BJ (cell line): ENCODE measurements at places on chromosomes 3 and 15.
A peak's percentile ranks its signal among the peaks of the same experiment; 100 is the strongest.

- no peak for DNase-seq
Measured at GRCh38 chr3:78751266-78751665, 1016.5 kb downstream of the ROBO1 start.

DNA sequence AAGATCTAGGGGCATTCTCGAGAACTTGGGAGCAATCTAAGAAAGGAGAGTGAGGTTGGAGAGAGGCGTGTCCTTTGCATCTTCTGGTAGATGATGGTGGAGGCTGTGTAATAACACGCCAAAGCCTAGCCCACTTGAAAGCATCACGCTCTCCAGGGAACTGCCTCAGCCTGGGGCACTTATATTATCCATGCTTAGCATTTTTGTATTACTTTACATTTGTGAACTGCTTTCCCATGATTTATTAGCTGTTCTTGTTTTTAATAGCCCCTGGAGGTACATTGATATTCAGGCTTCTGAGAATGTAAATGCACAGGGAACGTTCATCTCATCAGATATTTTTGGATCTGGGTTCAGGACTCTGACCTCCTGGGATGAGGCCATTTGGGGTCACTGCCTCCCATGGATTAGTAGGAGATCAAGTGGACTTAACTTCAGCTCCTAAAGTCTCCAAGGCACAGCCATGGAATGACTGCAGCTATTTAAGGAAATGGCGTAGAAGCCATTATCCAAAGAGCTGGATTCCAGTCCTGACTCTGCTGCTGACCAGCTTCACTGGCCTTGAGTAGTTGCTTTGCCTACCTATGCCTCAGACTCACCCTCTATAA lies 124.9 kb downstream of the LPP start:
- no peak for DNase-seq

- DNase-seq, result no peak
Measured at GRCh38 chr3:115512565-115513415, 110.5 kb upstream of the GAP43 start.

DNA sequence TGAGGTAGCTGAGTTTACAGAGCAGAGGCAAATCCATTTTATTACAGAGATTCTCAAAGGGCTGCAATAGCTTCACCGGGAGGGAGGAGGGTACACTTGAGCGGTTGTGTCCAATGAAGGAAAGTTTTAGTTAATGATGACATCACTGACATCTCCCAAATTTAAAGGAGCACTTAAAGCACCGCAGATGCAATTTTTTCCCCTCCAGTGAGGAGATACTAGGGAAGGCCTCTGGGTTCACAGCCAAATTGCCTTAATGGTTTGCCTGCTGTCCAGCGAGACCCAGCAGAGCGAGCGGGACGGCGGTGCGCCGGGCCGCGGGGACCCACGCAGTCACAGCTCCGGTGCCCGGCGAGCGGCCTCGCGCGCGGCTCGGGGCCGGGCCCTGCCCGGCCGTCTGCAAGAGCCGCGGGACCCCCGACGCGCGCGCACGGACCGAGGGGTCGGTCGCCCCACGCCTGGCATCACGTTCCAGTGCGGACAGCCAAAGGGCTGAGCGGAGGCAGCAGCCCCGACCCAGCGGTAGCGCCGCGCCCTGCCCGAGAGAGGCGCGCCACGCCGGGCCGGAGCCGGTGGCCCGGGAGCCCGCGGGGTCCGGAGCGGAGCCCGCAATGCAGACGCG lies 160.5 kb upstream of the CHRNA7 start:
- no peak for DNase-seq

- no peak for DNase-seq
Measured at GRCh38 chr3:184586851-184587250, 25.3 kb downstream of the EPHB3 start.

GRCh38 chr15:91956026-91956723 lies 102.7 kb downstream of the SLCO3A1 start:
- peak; percentile 62 for DNase-seq

DNA sequence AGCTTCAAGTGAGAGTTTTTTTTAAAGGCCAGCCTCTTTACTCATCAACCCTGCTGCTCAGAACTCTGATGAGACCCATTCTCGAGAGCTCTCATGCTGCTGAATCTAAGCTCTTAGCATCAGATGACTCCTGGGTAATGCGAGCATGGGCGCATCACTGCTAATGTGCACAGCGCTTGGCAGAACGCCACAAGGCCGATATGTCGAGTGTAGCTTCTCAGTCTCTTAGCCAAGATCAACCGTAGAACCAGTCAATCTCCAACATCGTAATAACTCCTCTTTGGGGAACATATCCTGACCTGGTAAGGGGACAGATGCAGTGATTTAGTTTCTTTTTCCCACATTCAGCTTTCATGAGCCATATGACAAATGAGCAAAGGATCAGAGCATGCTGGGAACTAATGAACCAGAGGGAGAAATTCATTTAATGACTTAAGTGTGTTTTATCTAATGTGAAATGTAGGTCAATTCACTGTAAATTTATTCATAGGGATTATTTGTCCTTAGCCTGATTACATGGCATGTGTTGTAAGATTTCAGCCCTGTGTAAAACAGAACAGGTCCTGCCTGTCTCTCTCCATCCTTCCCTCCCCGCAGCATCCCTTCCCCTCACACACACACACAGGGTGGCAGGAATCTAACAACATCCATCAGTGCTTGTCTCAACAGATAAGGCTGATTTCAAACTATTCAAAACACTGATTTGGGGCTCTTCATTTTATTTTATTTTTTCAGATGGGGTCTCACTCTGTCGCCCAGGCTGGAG lies 195.4 kb upstream of the C2CD4B start:
- DNase-seq, result no peak

DNA sequence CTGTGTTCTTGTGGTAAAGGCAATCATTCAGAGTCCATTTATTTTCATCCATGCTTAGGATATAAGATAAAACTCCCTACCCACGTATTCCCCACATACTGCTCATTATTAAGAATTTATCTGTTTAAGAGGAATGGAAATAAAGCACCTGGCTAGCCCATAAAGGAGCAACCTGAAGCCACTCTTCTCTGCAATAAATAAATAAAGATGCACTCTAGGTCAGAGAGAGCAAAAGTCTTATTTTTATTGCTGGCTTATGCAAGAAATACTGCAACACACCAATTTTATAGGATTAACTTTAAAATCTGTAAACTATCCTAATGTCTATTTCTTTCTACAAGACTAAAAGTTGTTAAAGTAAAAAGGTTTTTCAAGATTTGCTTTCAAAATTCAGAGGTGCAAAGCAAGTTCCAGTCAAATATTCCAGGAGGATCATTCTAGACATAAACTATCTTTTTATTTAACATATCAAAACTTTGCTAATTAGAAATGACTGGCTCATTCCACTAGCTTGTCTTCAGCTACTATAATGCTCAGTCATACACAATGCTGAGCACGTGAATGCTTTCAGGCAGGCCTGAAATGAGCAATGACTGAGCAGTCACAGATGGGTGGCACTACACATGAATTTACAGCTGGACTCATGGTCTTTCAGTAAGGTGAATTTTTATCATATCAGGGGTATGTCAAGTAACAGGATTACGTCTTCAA lies 7.1 kb downstream of the TJP1 start:
- no peak for DNase-seq

GRCh38 chr15:95709959-95710695 lies 620.4 kb upstream of the NR2F2 start:
- DNase-seq, result no peak

DNA sequence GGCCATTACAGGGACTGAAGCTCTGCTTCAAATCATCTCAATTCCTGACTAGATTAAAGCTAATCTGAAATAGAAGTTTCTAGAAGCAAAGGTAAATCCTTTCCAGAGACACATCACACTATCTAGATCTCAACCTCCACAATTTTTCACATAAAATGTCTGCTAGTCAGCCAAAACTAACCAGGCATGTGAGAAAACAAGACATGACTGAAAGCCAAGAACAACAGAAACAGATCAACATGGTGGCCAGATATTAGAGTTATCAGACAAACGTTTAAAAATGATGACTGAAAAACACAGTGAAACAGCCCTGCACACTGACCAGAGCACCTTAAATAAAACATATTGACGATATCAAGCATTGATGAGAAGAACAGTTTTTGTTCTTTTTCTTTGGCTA lies 59.1 kb downstream of the SUMF1 start:
- DNase-seq, result no peak

DNA sequence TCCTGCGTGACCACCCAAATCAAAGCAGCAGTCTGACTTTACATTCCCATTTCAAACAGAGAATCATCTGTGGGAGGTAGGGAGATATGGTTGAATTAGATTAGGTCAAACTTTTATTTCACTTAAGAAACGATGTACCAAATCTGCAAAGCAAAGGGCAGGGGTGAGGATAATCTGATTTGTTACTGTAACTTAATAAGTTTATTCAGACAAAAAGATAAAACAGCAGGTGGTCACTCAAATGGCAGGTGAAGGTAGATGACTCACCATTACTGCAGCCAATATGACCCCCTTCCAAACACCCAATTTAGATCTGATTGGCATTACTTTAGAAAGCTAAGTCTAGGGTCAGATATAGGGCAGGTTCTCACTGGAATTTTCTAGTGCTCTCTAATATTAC lies 651.0 kb upstream of the NAALADL2 start:
- DNase-seq, result no peak

DNA sequence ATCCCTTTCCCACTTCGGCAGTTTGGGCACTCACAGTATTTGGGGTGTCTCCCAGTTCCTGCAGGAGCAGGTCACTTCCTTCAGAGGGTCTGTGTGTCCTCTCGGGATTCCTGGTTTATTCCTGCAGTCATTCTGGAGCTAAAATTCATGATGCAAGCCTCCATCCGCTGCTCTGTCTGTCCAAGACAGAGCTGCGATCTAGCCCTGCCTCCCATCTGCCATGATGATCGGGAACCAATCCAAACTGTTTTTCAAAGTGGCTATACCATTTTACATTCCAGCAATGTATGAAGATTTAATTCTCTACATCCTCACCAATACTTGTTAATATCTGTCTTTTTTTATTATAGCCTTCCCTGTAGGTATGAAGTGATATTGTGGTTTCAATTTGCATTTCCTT lies 273.0 kb downstream of the EPHB1 start:
- DNase-seq, result no peak

- no peak for DNase-seq
Measured at GRCh38 chr3:71906976-71907375, 122.0 kb upstream of the PROK2 start.

DNA sequence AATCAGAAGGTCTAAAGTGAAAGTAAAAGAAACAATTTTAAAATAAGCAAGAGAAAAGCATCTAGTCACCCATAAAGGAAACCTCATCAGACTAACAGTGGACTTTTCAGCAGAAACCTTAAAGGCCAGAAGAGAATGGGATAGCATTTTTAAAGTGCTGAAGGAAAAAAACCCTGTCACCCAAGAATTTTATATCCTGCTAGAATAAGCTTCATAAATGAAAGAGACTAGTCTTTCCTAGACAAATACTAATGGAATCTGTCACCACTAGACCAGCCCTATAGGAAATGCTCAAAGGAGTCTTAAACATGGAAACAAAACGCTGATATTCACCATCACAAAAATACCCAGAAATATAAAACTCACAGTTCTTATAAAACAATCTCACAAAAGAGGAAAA lies 46.9 kb downstream of the TAMM41 start:
- no peak for DNase-seq

GRCh38 chr3:196604548-196604947 lies 34.9 kb upstream of the NRROS start:
- no peak for DNase-seq

DNA sequence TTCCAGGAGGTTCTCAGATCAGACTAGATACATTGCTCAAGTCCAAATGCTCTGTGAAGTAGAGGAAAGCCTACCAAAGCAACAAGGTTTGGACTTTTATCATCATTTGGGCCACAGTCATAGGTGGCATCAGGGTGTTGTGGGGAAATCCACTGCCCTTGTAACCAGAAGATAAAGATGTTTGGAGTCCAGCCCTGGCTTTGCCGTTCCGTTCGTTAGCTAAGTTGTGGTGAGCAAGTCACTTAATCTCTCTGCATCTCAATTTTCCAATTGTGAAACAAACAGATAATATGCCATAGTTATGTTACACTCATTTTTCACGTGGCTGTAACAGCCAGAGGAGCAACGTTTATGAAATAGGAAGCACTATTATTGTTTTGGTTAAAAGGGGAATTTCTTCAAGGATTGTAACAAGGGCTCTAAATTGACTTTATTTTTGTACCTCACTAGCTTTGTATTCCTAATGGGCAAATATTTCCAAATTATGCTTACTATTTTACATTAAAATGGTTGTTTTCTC lies 125.6 kb downstream of the CD47 start:
- DNase-seq, result no peak

- DNase-seq, result no peak
Measured at GRCh38 chr3:128326051-128326823, 140.5 kb downstream of the DNAJB8 start.

DNA sequence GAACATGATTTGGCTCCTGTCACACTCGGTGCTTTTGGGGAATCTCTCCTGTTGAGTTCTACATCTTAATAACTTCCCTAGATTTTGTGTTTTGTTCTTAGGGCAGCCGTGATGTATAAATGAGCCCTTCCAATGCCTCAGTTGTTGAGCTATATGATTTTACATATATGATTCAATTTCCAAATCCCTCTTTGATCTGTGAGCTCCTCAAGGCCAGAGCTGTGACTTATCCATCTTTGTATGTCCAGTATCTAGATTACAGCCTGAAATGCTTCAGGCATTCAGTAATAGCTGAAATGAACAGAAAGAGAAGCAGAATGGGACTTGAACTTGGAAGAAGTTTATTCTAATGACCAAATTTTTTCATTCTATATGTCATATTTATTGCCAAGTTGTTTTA lies 26.6 kb downstream of the CGGBP1 start:
- DNase-seq, result no peak

DNA sequence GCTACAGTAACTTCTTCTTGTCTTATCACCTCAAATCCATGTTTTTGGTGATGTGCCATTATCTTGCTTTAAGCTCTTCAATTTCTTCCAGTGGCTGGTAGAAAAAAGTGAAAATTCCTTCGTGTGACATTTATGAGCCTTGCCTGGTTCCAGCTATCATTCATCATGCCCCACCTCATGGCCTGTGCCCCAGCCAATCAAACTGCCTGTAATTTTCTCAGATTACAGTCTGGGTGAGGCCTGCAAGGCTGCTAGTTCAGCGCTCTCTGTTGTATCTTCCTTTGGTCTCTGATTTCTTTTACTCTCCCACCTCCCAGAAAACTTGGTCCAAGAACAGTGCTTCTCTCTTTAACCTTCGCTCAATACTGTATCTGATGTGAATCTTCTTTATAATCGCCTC lies 249.3 kb upstream of the ZNF717 start:
- DNase-seq, result no peak

- no peak for DNase-seq
Measured at GRCh38 chr3:38455639-38456430, 2.1 kb downstream of the ACVR2B start.

- DNase-seq, result no peak
Measured at GRCh38 chr3:127068871-127069270, 86.0 kb downstream of the PLXNA1 start.

- no peak for DNase-seq
Measured at GRCh38 chr3:158152186-158152585, 42.3 kb downstream of the RSRC1 start.

GRCh38 chr3:102301155-102301880 lies 133.5 kb upstream of the ZPLD1 start:
- DNase-seq, result no peak

- DNase-seq, result no peak
Measured at GRCh38 chr3:11847607-11848006, 922 bp upstream of the TAMM41 start.
